Glomerular endothelial cell (primary cell): ENCODE measurements at places on chromosomes 6 and 20.

DNA sequence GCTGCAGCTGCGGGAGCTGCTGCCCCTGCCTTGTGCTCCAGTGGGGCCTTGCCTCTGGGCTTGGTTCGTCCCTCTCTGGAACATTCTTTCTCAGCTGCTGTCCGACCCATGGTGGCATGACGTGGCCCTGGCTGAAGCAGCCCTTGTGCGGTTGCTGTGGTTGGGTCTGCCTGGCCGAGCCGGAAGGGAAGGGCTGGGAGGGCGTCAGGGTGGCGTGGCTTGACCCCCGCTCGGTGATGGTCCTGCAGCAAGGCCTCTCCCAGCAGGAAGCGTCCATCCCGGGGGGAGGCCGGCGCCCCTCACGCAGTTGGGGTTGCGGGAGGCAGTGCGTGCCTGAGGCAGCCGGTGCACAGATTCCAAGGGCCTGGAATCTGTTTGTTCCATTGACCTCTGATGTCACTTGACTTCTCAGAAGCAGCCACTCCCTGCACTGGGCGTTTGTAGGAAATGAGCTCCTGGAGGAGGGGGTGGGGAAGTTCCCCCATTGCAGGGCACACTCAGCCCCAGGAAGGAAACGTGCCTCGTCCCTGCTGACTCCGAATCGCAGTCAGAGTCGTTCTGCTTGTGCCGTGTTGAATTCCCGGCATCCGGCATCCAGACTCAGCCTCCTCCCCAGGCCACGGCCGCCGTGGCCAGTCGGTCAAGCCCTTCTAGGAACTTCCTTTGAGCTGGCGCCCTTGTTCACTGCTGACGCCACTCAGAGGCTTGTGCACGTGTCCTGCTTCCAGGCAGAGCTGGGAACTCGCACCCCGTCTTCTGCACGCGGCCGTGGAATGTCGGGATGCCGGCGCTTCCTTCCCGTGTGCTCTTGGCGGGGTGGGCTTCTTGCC lies 9.7 kb upstream of the TNFRSF6B start:
- DNase-seq: peak; percentile 81

- DNase-seq: no peak
These were observed 66.5 kb downstream of the EPM2A start for GRCh38 chr6:145668844-145669243.

- no peak for DNase-seq
These were observed 89.9 kb downstream of the CD83 start for GRCh38 chr6:14207448-14207847.

DNA sequence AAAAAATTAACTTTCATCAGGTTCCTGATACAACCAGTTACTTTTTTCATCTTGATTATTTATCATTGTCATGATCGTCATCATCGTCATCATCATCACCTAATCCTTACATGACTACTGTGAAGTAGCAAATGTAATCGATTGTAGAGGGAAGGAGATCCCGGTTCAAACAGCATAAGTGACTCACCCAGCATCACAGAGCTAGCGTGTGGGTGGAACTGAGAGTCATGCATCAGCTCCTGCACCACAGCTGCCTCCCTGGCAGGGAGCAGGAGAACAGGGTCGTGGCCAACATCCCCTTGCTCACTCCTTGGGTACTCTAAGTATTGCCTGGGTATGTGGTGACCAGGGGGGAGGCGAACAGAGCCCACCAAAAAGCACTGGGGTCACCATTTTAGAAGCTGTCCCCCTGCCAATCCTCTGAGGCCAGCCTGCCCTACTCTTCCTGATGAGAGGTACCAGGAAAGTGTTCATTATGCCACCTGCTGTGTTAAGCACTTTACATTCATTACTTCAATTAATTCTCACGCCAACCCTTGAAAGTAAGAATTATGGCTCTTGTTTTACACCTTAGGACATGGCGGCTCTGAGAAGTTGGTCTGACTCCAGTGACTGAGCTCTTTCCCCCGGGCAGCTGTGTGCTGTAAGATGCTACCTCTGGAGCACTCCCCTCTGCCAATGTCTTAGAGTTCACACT lies 425.2 kb downstream of the CD83 start:
- DNase-seq: no peak

GRCh38 chr6:54072635-54073313 lies 38.5 kb upstream of the MLIP start:
- DNase-seq: no peak

- no peak for DNase-seq
These were observed 213.5 kb downstream of the MOXD1 start for GRCh38 chr6:132187816-132188215.

- DNase-seq: no peak
These were observed 47.8 kb downstream of the PLCG1 start for GRCh38 chr20:41185013-41185757.

- no peak for DNase-seq
These were observed 158.3 kb downstream of the OPRM1 start for GRCh38 chr6:154197196-154197860.

DNA sequence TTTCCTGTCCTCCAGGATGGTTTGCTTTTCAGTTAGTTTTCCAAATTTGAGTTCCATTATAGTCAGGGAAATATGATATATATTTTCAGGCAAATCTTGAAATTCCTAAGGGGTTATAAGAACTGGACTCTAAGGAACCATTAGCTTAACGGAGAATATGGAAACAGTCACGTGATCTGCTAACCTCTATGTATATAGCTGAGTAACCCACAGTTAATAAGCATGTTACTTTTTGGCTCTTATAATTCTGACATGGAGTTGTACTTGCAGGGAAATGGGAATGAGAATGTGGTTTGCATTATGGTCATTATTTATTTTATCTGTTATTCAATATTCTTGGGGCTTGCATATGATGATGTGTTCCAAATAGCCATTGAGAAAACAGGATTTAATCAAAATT lies 23.3 kb downstream of the SOBP start:
- no peak for DNase-seq

DNA sequence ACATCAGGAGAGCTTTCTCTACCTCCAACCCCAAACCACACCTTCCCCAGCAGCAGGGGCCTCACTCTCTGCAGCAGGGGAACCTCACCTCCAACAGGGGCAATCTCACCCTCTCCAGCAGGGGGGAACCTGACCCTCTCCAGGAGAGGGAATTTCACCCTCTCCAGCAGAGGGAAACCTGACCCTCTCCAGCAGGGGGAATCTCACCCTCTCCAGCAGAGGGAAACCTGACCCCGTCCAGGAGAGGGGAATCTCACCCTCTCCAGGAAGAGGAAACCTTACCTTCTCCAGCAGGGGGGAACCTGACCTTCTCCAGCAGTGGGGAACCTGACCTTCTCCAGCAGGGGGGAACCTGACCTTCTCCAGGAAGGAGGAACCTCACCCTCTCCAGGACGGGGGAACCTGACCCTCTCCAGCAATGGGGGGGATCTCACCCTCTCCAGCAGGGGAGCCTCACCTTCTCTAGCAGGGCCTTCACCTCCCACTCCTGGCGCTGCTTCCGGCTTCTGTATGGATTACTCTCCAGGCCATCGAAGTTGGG lies 3.1 kb downstream of the B3GALT4 start:
- DNase-seq: no peak

GRCh38 chr20:38158701-38159351 lies 6.2 kb downstream of the TGM2 start:
- DNase-seq: no peak

- no peak for DNase-seq
These were observed 19.5 kb downstream of the TFEB start for GRCh38 chr6:41715795-41716515.

- DNase-seq: no peak
These were observed 25.8 kb upstream of the SLC17A3 start for GRCh38 chr6:25899580-25900408.

DNA sequence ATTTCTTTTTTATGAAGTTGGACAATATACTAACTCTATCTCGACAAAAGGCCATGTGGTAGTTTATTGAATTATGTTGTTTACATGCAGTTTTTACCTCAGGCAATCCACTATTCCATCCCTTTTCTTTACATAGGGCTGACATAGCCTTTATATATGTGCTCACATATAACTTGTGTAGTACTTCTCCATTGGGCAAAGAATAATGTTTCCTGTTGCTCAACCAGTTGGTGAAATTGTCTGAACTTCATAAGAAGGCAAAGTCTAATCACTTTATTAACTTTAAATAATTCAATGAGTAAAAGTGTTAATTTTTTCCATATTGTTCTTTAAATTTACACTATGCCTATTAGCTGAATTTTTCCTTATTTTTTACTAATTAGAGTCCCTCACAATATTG lies 1272.1 kb downstream of the EPHA7 start:
- DNase-seq: no peak

GRCh38 chr6:117711369-117711768 lies 36.1 kb downstream of the NUS1 start:
- DNase-seq: no peak

GRCh38 chr6:170485159-170485558 lies 67.9 kb downstream of the PSMB1 start:
- DNase-seq: no peak

DNA sequence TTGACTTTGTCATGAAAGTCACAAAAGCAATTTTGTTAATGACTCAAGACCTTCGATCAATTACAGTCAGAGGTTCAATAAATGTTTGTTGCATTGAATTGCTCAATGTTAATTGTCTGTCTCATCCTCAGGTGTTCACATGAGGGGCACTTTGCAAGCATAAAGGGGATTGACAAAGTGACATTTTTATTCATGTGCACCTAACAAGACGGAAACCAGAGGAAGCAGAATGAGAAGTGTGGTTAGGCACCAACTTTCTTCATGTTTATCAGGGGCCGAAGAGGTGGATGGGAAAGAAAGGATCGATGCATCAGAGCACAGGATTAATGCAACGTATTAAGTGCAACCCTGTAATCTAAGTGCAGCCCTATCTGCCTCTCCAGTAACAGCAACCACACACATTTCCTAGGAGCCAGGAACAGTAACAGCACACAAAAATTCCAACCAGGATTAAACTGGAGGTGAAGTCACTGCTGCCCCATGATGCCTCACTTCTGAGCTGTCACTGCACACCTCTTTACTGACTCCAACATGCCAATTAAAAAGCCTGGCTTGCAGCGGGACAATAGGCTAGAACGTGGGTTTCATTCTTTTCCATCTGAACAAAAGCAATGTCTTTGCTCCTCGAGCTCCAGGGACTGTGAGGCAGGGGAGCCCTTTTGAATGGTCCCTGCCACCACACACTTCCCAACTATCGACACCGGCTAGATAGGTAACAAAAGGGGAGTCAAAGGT lies 262.7 kb downstream of the CD83 start:
- no peak for DNase-seq

- no peak for DNase-seq
These were observed 12.1 kb upstream of the SRC start for GRCh38 chr20:37333848-37334318.

DNA sequence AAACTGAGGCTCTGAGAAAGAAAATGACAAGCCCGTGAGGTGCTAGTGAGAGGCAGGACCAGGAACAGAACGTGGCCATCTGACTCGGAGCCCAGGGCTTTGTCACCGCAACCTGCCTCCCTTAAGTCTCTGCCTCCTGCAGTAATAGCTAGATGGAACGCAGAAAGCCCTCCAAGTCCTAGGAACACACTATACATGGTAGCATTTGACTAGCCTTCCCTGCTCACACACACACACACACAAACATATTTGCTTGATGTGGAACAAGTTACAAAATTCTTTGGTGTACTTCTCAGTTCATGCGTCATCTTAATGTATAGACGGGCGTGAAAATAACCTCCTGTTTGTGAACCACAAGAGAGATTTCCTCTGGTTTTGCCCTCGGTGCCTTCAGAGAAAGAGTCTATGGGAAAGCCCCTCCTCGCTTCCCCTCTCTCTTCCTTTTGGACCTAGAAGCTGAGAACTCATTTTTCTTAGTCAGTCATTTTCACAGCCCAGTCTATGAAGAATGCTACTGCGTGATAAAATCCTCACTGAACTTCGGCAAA lies 38.8 kb downstream of the C6orf52 start:
- DNase-seq: no peak

DNA sequence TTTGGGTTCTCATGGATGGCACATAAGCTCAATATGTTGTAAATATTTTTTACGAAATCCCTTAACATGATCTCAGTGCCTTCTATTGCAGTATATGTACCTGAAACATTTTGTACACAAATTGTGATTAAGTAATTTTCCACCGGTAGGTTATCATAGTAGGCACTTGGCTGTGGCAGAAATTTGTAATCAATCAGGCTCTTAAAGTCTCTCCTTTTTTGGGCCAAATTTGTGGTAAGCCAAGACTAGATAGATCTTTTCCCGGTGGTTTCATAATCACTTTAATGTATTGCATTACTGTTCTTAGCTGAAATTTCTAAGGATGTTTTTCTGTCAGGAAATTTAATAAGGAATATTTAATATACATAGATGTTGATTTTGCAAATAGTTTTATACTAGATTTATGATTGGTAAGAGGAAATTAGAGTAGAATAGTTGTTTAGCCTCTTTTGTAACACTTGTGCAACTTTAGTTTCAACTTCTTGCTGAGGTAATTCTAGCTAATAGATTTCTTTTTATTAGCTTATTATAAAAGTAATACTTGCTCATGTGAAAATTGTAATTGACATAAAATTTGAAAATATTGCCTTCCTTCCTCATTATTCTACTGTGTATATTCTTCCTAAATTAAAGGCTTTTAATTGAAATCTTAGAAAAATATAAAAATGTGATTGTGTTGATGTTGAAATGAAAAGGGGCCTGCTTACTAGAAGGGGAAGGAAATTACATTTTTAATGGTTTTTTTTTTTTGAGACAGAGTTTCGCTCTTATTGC lies 3.2 kb downstream of the PCMT1 start:
- no peak for DNase-seq

DNA sequence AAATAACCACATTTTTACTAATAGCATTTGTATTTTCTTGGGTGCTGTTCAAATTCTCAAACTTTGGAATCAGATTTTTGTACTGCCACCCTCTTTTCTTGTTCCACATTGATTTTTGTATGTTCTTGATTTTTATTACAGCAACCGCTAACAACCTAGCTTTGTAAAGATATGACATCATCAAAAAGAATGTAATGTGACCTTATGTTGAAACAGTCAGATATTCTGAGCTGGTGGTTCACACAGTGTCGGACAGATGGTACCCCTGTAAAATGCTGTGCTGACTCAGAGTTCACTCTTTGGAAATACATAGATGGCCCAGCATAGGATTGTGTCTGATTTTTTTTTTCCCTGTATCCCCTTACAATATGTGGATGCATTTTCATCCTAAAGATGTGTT lies 118.9 kb downstream of the QKI start:
- no peak for DNase-seq

DNA sequence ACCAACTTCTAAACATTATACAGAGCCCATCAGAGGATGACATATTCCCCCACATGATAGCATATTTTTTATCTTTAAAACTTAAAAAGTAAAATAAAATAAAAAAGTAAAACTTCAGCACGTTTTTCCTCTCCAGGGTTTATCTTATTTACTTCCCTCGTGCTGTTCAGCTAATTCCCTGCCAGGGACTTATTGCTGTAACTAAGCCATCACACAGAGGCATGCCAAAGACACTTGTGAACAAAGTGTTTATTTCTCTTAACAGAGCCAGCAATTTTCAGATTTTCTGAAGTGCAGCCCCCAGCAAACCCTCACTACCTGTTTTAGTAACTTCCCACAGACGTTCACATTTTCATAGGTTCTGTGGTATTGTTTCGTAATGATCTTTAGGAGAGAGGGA lies 293.8 kb downstream of the ZNF217 start:
- DNase-seq: no peak

GRCh38 chr6:39484276-39484675 lies 161.8 kb upstream of the KCNK16 start:
- DNase-seq: no peak
